Stimulated activated effector memory CD8-positive, alpha-beta T cell treated with anti-CD3 and anti-CD28 coated beads, Interleukin-12 subunit alpha, Interleukin-12 subunit beta, amount 100 ng/mL, for 72 hours (primary cell): ENCODE measurements at places on chromosomes 6 and 20.

GRCh38 chr6:169098116-169098515 is 155.5 kb downstream of the THBS2 start:
- no peak for DNase-seq

- DNase-seq, result no peak
Observed at GRCh38 chr6:43508481-43509141, 1.5 kb downstream of the LRRC73 start.

- no peak for DNase-seq
Observed at GRCh38 chr20:61439251-61439650, 187.2 kb downstream of the CDH4 start.

DNA sequence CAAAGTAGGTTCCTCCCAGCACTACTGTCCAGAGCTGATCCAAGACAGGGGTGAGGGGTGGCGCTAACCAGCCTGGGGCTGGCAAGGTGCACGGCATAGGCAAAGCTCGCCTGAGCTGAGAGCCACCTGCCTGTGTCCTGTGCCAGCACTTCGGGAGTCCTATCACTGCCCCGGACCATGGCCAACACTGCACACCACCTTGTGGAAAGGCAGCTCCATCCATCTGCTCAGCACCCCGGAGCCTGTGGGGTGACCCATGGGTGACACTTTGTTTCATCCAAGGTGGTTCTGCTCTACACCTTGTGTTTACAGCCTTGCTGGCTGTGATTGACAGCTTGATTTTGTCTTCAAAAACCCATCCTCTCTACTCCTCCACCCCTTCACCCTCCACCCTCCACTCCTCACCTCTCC is 32.9 kb upstream of the GATA5 start:
- no peak for DNase-seq

- no peak for DNase-seq
Observed at GRCh38 chr6:135797361-135797760, 54.1 kb upstream of the PDE7B start.

- no peak for DNase-seq
Observed at GRCh38 chr6:114007516-114007915, 36.6 kb upstream of the HDAC2 start.

DNA sequence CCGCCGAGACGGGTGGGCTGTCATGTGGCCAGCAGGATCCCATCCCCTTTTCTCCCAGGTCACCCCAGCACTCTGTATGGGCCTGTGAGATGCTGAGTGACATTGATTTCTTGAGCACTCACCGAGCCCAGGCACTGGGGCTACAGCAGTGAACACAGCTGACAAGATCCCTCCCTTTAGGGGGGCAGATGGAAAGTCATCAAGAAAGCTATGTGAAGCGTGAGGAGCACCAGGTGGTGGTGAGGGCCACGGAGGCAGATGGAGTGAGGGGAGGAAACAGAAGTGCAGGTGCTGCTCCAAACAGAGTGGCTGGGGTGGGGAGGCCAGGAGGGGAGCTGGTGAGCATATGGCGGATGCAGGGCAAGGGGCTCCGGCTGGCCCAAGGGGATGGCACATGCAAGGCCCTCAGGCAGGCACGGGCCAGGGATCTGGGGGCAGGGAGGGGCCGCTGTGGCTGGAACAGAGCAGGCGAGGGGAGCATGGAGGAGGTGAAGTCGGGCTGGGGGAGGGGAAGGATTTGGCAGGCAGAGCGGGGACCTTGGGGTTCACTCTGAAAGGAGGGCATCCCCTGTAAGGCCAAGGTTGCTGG is 184.0 kb downstream of the BMP7 start:
- DNase-seq, result no peak

DNA sequence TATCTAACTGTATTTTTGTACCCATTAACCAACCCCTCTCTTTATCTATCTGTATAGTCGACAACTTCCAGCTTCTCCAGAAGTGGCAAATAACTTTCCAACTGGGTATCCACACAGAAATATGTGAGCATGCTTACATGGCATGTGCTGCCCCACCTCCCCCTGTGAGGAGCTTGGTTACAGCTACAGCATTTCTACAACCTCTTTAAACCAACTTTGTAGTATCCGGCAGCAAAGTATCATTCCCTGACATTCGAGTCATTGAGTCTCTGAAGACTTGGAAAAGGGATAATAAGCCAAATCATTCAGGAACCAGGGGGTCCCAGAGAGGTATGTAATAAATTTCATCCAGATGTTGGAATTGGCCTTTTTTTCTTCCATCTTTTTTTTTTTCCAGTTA is 48.2 kb upstream of the ASIP start:
- no peak for DNase-seq

GRCh38 chr6:152268846-152269442 is 368.2 kb downstream of the SYNE1 start:
- no peak for DNase-seq

DNA sequence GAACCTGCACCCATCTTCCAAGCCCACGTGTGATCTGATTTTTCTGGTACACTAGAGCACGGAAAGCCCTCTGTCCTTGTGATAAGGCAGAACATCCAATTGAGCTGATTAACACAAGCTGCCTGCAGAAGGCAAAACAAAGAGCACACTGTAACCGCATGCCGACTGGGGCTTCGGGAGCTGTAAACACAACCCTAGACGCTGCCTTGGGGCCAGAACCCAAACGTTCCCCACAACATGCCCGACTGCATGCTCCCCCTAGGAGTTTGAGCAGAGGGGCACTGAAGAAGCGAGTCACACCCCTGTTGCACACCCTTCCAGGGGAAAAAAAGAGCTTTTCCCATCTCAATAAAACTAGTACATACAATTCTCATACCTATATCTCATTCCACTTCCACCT is 470.7 kb downstream of the HTR1B start:
- DNase-seq, result no peak

DNA sequence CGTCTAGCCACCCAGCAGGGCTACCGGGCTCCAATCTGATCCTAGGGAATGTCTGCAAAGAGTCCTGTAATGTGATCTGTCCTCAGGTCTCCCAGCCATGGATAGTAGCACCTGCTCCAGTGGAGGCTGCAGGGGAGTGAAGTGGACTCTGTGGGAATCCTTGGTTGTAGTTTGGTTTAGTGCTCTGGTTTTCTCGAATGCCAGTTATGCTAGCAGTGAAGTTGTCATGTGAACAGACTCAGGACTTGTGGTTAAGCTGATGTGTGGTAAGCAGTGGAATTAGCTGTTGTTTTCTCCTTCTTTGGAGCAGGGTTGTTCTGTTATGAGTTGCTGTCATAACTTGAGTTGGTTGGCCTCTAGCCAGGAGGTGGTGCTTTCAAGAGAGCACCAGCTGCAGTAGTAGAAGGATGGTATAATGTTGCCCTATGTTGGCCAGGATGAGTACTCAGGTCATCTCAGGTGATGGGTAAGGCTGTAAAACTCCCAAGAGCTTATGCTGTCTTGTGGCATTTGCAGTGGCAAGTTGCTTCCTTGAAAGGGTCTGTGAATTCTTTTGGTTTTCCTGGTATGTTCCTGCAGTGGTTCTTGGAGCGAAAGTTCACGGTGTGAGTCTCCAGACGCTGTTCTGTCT is 390.2 kb downstream of the UTRN start:
- peak; percentile 75 for DNase-seq

- DNase-seq, result no peak
Observed at GRCh38 chr20:34791289-34792020, 34.0 kb downstream of the NCOA6 start.

GRCh38 chr6:4606821-4607704 is 169.1 kb upstream of the CDYL start:
- no peak for DNase-seq

GRCh38 chr20:4112481-4113421 is 97.4 kb upstream of the RNF24 start:
- DNase-seq, result no peak

DNA sequence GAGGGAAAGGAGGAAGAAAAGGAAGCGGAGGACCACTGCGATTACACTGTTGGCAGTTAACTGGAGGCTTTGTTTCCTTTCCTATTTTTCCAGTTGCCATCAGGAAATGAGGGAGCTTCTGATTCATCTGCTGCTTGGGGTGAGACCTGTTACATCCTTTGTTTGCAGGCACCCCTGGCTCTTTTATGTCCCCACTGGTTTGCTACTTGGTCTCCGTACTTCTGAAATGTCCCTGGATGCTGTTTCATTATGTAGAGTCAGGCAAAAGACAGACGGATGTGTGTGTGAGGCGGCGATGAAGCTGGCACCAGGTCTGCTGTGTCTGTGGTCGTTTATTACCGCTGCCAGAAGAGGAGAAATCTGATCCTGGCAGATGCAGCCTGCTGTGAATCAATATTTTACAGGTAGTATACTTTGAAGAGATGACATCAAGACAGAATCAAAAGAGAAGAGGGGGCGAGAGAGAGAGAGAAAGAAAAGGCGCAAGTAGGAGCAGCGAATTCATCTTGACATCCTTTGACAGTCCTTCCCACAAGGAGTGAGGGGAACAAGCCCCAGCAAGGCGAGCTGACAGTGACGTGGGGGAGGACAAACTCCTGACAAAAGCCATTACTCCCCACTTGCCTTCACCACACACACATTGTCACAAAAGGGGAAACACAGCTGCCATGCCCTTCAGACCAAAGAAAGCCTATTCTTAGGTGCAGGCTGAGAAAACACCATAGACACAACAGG is 145.9 kb upstream of the FBXL4 start:
- no peak for DNase-seq

DNA sequence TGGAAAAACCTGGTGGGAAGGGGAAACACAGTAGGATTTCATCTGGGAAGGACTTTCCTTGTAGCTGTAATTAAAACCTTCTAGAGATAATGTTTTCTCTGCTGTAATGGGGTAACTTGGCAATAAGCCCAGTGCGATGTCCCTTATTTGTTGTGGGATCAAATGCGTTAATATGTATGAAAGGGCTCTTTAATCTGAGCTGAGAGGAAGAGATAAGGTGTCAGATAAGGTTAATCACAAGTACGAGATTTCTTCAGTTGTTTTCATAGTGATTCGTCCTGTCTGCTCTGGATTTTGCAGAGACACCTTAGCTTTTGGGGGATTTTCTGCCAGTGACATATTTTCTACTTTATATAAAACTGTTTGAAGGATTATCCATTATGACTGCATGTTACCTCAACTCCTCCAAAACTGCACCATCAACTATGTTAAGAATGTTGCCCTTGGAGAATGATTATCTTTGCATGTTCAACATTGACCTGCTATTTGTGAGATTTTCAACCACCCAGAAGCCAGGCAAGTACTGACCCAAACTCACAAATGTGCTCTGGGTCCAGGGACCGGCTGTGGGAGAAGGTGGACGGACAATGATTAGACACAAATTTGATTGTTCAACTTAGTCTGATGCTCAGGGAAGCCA is 21.2 kb upstream of the ELOVL5 start:
- no peak for DNase-seq

DNA sequence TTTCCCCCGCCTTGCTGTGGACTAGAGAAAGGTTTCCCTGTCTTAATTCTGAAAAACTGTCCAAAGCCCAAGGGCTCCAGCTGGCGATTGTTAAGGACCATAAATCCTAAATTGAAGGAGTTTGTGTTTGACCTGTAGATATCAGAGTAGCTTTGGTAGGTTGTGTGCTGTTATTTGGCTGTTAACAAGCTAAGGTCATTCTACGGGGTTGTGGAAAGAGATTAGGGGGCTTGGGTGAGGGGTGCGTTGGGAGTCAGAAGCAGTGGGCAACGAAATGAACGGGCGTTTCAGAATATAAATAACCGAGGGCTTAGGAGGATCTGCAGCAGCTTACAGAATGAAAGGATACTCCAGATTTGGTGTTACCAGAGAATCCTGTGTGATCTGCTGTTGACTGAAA is 32.6 kb upstream of the BTN3A2 start:
- no peak for DNase-seq

- no peak for DNase-seq
Observed at GRCh38 chr20:20373091-20373571, 5.2 kb downstream of the INSM1 start.

GRCh38 chr6:125918681-125919566 is 37.6 kb upstream of the HINT3 start:
- no peak for DNase-seq

GRCh38 chr6:121688974-121689373 is 253.5 kb downstream of the GJA1 start:
- no peak for DNase-seq

DNA sequence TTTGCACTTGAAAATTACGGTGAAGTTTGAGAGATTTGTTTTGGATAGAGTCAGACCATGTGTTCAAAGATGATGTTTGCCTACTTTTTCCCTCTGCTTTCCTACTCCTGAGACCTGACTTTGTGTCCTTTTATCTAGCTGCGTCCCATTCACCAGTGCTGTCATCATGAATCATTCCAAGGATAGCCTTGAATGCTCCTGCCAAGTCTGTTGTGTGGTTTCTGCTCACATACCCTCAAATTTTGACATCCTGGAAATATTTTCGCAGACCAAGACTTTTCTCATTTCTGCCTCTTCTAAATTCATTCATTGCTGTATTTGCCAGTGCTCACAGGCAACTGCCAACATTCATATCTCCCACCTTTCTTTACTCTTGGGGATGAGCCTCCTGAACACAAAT is 175.9 kb upstream of the SCGN start:
- DNase-seq, result no peak

GRCh38 chr6:110590821-110591351 is 114.5 kb upstream of the SLC22A16 start:
- peak; percentile 60 for DNase-seq

DNA sequence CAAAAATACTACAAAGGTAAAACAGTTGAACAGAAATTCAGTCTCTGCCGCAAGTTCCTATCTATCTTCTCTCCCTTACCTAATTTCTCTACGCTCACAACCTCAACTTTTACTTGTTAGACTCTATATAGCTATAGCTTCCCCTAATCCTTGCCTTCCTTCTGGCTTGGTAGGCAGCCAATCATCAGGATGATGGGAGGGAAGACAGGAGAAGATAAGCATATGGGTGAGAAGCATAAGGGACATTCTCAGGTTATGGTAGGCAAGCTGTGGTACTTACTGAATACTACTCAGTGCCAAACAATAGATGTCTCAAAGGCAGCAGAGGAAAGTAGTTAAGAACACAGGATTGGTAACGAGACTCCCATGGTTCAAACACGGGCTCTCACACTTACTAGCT is 7.8 kb downstream of the CCNC start:
- DNase-seq, result no peak

- no peak for DNase-seq
Observed at GRCh38 chr20:23245553-23246181, 104.9 kb upstream of the NXT1 start.

GRCh38 chr20:61525781-61526431 is 273.8 kb downstream of the CDH4 start:
- no peak for DNase-seq

- DNase-seq, result no peak
Observed at GRCh38 chr20:44447827-44448419, 27.8 kb upstream of the TTPAL start.

- DNase-seq, result no peak
Observed at GRCh38 chr6:1347161-1347560, 35.3 kb downstream of the FOXQ1 start.
